ENCODE measurements at places on chromosomes 5 and 9.

DNA sequence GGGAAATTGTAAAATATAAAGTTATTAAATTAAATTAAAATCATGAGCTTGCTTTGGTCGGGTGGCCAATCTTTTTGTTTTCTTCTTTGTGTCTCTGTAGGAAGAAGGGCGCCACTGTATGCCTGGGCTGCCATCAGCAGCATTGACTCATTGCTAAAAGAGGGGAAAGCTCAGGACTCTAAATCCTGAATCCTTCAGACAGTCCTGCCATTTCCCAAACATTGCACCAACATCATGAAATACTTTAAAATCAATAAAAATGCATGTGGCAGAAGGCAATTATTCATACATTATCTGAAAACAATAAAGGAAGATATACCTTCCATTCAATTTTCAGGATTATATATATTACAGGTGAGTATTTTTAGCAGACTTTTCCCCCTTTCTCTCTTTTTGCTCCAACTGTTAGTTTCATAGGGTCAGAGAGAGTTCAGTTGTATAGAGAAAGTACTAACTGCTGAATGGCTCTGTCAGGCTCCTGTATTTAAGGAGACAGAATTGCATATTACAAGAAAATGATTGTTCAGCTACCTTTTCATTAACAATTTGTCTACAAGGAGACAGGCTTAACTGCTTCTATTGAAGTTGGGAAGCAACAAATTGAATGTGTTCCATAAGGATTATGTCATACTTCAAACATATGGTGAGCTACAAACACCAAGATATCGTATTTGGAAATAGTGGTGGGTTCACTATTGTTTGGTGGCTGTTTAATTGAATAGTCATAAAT lies 95.7 kb downstream of the ATPSCKMT start:
- DNase-seq = no peak

DNA sequence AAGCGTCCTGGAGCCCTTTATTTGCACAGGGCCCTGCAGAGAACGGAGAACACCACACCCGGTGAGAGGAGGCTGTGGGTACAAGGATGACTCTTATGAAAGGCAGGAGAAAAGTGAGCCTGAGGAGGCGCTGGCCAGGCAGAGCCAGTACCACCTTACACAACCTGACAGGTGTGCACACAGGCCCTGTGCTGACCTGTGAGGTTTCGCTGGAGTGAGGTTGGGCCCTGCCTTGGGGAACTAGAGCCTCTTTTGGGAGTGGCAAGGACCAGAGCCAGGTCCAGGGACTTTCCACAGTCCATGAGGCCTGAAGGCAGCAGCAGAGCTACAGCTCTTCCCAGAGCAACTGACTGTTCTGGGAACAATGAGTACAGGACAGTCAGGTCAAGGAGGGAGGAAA lies 3.1 kb downstream of the SRD5A1 start:
- no peak for DNase-seq

GRCh38 chr5:9151684-9152427 lies 394.0 kb downstream of the SEMA5A start:
- no peak for DNase-seq

DNA sequence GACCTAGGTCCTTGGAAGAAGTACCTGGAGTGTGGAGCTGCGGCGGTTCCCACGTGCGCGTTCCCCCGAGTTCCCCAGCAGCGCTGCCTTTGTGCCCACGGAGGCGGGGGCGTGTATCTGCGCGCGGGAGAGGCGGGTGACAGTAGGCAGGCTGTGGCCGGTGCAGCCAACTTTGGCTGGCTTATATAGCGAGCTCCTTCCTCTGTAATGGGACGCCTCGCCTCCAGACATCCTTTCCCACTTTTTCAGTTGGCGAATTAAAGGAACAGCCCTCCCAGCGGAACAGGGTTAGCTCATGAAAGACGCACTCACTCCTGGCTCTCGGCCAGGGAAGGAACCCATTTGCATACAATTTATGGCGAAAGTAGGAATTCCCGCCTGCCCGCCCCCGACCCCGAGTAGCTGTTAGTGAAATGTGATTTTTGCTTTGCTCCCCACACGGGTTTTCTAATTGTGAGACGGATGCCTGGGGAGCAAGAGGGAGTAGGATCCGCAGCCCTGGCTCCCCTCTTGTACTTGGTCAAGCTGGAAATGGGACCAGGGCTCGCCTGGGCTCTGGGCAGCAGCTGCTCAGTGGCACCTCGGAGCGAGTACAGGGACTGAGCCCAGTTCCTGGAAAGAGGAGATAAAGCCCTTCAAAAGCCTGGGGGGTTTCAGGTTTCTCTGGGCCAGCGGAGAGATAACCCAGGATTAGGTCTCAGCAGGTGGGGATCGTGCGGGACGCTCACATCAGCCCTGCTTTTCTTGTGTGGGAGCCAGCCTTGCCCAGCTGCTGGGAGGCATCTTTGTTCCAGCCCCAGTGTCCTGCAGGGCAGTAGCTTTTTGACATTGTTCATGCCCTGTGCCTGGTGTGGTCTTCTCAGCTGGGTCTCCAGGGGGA lies at the start of gene TNC:
TSS of gene TNC (minus strand) at position 159 of the 880 bp plus-strand sequence. CDS start 27,139 bp downstream, outside the sequence.
- DNase-seq = peak; percentile 91

DNA sequence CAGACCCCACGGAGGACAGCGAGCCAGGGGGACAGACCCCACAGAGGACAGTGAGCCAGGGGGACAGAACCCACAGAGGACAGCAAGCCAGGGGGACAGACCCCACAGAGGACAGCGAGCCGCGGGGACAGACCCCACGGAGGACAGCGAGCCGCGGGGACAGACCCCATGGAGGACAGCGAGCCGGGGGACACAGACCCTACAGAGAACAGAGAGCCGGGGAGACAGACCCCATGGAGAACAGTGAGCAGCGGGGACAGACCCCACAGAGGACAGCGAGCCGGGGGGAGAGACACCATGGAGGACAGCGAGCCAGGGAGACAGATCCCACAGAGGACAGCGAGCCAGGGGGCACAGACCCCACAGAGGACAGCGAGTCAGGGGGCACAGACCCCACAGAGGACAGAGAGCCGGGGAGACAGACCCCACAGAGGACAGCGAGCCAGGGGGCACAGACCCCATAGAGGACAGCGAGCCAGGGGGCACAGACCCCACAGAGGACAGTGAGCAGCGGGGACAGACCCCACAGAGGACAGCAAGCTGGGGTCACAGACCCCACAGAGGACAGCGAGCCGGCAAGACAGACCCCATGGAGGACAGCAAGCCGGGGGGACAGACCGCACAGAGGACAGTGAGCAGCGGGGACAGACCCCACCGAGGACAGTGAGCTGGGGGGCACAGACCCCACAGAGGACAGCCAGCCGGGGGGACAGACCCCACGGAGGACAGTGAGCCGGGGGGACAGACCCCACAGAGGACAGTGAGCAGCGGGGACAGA lies 4.4 kb upstream of the ZDHHC11 start:
- no peak for DNase-seq

DNA sequence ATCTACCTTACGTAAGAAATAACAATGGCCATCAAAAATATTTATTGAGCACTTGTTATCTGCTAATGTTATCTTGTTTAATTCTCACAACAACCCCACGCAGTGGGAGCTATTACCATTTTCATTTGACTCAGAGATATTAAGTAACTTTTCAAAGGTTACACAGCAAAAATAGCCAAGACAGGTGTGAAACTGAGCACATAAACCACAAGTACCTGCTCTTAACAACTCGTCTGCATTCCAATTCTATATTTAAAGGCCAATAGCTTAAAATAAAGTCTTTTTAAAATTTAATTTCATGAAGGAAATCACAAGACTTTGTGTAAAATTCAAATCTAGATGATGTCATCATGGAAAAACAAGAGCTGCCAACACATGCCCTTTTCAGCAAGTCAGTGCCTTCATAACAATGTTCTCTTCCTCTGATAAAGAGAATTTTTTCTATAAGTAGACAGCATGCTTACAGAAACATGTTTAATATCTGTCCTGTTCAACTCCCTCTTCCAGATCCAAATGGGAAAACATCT lies 111.6 kb downstream of the MED10 start:
- no peak for DNase-seq

- peak; percentile 61 for DNase-seq
These were observed 9.9 kb downstream of the PTCH1 start for GRCh38 chr9:95506678-95507463.

DNA sequence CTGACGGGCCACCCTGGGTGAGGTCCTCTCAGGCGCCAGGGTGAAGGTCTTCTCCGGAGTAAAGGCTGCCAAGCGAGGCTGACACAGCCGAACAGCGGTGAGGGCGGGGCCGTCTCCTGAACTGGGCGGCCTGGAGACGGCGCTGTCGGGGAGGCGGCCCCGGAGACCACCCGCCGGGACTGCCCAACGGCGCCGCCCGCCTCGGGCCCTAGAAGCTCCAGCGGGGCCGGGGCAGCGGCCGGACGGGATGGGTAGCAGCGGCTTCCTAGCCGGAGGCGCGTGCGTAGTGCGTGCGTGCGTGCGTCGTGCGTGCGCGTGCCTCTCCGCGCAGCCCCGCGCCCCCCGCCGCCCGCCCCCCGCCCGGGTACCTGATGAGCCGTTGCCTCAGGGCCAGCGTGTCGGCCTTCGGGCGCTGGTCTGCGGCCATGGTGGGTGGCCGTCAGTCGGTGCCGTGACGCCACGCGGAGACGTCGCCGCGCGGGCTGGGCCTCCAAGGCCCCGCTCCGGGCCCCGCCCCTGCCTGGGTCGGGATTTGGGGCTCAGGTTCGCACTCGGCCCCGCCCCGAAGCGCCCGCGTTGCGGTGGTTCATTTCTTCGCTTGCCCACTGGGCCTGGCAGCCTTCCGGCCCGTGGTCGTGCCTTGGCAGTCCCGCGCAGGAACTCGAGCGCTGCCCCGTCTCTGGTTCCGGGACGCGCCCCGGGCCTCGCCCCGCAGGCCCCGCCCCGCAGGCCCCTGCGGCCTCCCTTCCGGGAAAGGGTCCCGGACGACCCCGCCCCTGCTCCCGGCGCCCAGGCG lies at the start of gene PHYKPL:
TSS of gene PHYKPL (minus strand) at position 679 of the 796 bp plus-strand sequence. CDS start at position 427, 252 bp downstream.
- DNase-seq = peak; percentile 74

DNA sequence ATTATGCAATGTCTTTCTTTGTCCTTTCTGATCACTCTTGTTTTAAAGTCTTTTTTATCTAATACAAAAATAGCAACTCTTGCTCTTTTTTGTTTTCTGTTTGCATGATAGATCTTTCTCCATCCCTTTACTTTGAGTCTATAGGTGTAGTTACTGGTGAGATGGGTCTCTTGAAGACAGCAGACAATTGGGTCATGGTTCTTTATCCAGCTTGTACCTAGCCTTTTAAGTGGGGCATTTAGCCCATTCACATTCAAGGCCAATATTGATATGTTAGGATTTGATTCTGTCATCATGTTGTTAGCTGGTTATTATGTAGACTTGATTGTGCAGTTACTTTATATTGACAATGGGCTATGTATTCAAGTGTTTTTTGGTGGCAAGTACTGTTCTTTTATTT lies 245.9 kb upstream of the TARS1 start:
- DNase-seq = no peak

- no peak for DNase-seq
These were observed 24.6 kb downstream of the SSBP2 start for GRCh38 chr5:81726297-81726696.

GRCh38 chr9:10566848-10567247 lies 46.0 kb downstream of the PTPRD start:
- no peak for DNase-seq

DNA sequence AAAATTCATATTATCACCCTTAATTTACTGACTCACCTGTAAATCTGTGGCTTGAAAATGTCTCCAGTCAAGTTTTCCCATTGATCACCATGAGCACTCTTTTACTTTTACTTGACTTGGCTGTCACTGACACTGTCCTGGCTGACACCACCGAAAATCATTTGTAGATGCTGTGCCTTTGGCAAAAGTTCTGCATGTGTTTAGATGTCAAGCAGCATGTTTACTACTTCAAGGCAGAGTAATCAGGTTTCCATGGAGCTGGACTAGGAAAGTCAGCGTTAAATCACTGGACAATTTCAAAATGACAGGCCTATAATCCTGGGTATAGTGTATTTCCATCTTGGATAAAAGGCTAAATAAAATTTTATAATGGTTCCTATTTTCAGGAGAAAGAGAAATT lies 1530.6 kb upstream of the CDH6 start:
- no peak for DNase-seq

DNA sequence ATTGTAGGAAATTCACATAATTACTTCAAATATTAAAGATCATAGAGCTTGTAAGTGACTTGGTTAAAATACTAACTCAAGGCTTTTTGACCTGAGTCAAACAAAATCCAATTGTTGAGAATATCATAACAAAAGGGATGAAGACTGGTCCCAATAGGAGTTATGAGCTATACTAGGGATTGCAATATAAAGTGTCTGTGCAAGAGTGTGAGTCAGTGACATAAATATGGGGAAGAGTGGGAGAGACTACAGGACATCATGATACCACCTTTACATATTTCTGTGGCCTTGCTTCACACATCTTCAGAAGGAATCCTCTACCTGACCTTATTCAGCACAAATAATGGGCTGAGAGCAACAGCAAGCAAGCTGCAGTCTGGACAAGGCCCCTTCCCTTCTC lies 180.9 kb upstream of the SLC24A2 start:
- no peak for DNase-seq

DNA sequence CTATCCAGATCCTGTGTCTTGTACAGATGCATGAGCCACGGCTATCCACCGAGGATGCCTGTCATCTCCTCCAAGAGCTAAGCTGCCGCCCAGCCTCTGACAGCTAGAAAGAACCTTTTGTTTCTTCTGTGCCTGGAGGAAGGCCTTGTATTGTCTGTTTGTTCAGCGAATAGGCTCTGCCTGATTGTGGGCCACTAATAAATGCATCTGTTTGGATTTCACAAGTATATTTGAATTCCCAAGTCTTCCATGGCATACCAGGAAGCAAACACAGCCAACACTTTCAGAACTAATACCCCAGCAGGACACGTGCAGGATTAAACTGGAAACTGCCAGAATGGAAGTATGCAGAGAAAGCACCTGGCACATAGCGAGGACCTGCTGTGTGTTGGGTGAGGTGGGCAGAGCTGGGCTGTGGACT lies 92.7 kb upstream of the NEURL1B start:
- no peak for DNase-seq

GRCh38 chr5:95102080-95102479 lies 182.8 kb downstream of the MCTP1 start:
- DNase-seq = no peak

- DNase-seq = peak; percentile 92
These were observed 8.2 kb downstream of the ACSL6 start for GRCh38 chr5:132003170-132003744.

DNA sequence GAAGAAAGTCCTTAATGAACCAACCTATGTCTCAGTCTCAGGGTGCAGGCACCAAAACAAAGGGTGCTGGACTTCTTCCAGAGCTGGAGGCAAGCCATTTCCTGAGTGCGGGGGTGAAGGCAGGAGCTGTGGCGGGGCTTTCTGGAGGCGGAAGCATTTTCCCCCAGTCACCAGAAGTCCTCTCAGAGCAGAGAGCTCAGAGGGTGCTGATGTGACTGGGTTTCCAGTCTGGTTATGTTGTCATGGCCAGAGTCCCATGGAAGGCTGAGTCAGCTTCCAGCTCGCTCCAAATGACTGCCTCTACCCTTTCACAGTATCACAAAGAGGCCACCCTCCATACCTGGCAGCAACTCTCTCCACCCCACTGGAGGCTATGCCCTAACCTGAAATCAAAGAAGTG lies 86.0 kb downstream of the TRPC7 start:
- no peak for DNase-seq

- DNase-seq = no peak
These were observed 44.4 kb downstream of the PARP8 start for GRCh38 chr5:50710838-50711237.

- no peak for DNase-seq
These were observed 599.7 kb downstream of the CAAP1 start for GRCh38 chr9:26292943-26293342.
